ENCODE measurements at places on chromosomes 13 and 19. TPM values are rescaled to one million over a fixed set of nuclear protein-coding genes. Genes with fewer than 3 reads are reported as not detected.
A peak's percentile ranks its signal among the peaks of the same experiment; 100 is the strongest.

GRCh38 chr19:3851254-3852176 lies 17.3 kb downstream of the ZFR2 start:
- DNase-seq: no peak

GRCh38 chr13:45623516-45624090 lies 8.1 kb upstream of the ERICH6B start:
- DNase-seq: no peak

DNA sequence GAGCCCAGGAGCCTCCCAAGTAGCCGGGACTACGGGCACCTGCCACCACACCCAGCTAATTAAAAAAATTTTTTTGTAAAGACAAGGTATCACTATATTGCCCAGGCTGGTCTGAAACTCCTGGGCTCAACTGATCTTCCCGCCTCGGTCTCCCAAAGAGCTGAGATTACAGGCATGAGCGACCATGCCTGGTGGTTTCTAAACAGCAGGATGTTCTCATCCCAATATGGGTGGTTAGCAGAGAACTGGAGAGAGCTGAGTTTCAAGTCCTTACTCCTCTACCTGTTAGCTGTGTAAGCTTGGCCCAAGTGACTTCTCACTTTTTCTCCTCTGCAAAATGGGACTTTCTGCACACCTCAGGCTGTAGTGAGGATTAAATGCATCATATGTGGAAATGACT lies 8.0 kb downstream of the TMEM91 start:
- DNase-seq: no peak

DNA sequence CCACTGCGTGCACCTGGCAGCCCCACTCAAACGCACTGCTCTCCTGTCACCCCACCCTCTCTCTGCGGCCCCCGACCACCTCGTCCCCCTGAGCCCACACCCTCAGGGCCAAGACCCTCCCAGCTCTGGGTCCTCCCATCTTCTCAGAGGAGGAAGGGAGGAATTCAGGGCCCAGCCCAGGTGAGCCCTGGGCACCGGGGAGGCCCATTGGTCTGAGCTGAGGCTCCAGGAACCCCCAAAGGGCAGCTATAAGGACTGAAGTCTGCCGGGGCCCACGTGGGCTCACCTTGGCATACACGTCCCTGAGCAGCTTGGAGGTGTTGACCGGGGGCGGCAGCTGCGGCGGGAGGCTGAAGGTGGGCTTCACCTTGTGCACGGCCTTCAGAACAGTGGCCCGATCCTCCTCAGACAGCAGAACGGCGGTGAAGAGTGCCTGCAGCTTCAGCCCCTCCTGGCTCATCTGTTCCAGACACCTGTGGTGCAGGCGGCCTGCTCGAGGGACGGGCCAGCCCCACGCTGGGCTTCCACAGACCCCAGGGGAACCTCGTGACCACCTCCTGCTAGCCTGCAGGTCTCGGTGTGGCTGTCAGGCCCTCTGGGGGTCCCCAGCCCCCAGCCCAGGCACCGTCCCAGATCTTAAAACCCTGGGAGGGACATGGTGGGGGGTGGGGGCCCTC lies 8.8 kb downstream of the POLRMT start:
- no peak for DNase-seq

The WDR62 gene
- 0.82 TPM for total RNA-seq

The PLA2G4C gene
- 11.4 TPM for total RNA-seq

DNA sequence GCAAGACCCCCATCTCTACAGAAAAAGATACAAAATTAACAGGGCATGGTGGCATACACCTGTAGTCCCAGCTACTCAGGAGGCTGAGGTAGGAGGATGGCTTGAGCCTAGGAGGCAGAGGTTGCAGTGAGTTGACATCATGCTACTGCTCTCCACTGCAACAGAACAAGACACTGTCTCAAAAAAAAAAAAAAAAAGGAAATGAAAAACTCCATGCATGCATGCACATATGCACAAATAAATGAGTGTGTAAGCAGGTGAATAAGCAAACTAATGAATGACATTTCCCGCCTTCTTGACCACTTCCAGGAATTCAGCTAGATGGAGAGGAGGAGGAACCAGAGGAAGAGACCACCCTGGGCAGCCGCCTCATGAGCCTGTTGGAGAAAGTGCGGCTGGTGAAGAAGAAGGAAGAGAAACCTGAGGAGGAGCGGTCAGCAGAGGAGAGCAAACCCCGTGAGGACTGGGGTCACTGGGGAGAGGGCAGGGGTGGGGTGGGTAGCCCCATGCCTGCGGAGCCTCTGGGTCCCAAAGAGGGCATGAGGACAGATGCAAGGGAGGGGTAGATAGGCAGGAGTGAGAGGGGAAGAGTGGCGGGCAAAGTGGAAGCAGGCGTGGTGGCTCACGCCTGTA lies 58.8 kb downstream of the RYR1 start:
- no peak for DNase-seq

The NALCN gene
- total RNA-seq: 34.6 TPM

The ASPDH gene
- 0.82 TPM for total RNA-seq

The WDR88 gene
- total RNA-seq: not detected

GRCh38 chr13:59404331-59404730 lies 759.4 kb downstream of the DIAPH3 start:
- no peak for DNase-seq

The DPY19L3 gene
- 28.9 TPM for total RNA-seq

The GPR12 gene
- 39.5 TPM for total RNA-seq

GRCh38 chr13:54949735-54950134 lies 1921.1 kb downstream of the OLFM4 start:
- DNase-seq: no peak

GRCh38 chr13:95112883-95113282 lies 188.4 kb downstream of the ABCC4 start:
- no peak for DNase-seq

The ZNF460 gene
- 126 TPM for total RNA-seq

DNA sequence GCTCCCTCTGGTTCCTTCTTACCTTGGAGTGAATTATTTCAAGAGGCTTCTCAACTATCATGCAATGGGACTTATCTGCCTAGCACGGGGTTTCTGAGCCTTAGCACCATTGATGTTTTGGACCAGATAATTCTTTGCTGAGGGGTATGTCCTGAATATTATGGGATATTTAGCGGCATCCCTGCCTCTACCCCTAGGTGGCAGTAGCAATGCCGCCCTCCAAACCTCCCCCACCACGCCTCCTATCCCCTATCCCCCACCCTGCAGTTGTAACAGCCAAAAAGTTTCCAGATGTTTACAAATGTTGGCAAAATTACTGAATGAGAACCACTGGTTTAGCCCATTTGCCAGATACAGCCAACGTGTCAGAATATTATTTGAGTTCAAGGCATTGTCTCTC lies 125.5 kb downstream of the POSTN start:
- no peak for DNase-seq

The ARHGAP33 gene
- total RNA-seq: 52.6 TPM

The DACH1 gene
- total RNA-seq: 14.7 TPM

GRCh38 chr13:44125943-44126469 lies 246.3 kb downstream of the LACC1 start:
- DNase-seq: no peak

The KLHL26 gene
- 5.7 TPM for total RNA-seq

The PTH2 gene
- not detected for total RNA-seq

GRCh38 chr13:67880916-67881315 lies 650.8 kb upstream of the PCDH9 start:
- DNase-seq: no peak

GRCh38 chr13:58238972-58239773 lies 607.6 kb downstream of the PCDH17 start:
- DNase-seq: no peak

GRCh38 chr19:31312009-31312676 lies 37.1 kb downstream of the TSHZ3 start:
- no peak for DNase-seq

The CRB3 gene
- total RNA-seq: 0.41 TPM

DNA sequence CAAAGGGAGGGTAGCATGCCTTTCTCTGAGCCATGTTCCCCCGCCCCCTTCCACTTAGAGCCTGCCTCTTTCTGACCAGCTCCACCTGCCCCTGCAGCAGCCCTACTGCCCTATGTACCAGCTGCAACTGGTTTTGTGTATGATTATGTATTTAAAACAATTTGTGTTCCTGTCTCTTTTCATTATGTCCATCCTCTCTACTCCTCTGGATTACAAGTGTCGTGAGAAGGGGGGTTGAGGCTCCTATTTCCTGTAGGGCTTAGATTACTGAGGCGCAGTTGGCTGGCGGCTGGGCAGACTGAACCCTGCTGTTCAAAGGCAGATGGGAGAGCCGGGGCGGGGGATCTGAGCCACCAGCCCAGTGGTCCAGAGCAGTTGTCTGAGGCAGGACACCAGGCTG lies 213.3 kb downstream of the KCNRG start:
- no peak for DNase-seq

GRCh38 chr13:44435919-44436510 lies 62.4 kb downstream of the SERP2 start:
- DNase-seq: no peak

The ZNF726 gene
- total RNA-seq: 9.8 TPM

- DNase-seq: no peak
Observed at GRCh38 chr19:40133491-40133890, 42.7 kb upstream of the ZNF780A start.

DNA sequence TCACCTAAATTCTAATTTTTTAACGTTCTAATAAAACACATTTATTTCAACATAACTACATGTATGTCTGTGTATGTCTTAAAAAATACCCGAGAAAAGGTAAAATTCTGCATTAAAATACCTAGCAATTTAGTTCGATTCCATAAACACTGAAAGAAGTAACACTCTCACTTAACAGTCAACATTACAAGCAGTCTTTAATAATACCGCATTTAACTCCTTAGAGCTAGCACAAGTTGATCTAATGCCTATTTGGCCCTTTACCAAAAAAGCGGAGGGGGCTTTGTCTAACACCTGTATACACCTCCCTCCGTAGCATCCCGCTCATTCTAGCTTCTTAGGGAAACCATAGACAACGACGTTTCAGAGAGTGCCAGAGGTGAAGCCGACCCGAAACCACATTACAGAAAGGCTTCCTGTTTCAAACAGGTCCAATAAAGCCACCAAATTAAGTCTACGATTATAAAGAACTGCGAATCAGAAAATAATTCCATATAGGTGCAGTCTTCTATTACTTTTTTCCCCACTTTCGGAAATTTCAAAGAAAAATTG lies 1.2 kb downstream of the SPART start:
- peak; percentile 27 for DNase-seq

DNA sequence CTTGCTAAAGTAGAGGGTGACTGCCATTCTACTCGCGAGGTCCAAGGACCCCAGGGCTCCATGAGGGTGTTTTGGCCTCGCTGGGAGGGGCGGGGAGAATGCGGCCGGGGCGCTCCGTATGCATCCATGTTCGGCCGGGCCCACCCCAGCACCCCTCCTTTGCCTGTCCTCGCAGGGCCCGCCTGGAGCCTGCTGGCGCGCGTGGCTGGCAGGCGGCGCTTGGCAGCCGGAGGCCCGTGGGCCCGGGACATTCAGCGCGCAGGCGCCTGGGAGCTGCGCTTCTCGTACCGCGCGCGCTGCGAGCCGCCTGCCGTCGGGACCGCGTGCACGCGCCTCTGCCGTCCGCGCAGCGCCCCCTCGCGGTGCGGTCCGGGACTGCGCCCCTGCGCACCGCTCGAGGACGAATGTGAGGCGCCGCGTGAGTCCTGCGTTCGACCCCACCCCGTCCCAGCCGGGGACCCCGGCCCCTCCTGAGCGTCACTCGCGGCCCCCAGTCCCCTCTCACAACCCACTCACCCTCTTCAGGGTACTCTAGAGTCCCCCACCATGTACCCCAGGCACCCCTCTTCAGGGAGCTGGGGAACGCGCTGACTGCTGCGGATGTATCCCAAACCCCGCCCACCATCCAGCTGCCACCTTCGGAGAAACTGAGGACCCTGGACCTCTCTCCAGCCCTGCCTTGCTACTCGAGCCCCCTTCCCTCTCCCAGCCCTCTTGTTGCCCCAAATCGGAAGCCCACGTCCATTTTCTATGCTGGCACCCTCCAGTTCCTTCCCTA lies 4.1 kb downstream of the DLL3 start:
- DNase-seq: no peak

- DNase-seq: no peak
Observed at GRCh38 chr13:111139873-111140561, 24.9 kb downstream of the ARHGEF7 start.

The HIPK4 gene
- not detected for total RNA-seq

- no peak for DNase-seq
Observed at GRCh38 chr19:55537741-55538111, 793 bp upstream of the SBK2 start.

The KCNN1 gene
- 16.3 TPM for total RNA-seq

DNA sequence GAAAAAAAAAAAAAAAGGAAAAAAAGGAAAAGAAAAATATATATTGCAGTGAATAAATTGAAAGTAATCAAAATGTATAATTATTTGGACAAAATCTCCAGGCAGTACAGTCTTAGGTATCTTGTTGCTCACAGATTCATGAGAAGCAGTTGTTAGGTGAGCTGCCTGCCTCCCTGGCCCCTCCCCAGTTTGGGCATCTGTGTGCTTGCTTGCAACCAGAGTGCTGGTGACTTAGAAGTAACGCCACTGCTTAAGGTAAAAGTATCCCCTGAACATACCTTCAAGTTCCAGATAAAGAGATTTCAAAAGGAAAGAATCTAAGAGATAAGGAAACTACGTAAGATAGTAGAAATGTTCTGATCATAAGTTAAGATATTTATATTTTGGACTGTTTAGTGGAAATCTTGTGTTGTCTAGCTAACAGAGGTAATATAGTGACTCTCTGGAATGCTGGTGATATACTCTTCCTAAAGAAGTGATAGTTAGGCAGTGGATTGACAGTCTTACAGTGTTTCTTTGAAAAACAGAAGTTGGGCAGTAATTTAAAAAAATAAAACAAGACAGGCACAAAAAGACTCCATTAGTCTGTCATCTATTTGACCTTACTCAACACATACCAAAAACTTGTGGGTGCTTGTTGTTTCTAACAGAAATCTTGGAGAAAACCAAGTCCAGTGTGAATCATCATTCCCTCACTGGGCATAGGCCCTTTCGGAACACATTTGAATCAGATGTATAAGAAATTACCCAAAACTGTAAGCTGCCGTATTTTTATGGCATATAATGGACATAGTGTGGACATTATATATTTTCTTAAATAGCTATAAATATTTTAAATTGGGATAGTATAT lies 38.3 kb upstream of the KCTD4 start:
- no peak for DNase-seq

DNA sequence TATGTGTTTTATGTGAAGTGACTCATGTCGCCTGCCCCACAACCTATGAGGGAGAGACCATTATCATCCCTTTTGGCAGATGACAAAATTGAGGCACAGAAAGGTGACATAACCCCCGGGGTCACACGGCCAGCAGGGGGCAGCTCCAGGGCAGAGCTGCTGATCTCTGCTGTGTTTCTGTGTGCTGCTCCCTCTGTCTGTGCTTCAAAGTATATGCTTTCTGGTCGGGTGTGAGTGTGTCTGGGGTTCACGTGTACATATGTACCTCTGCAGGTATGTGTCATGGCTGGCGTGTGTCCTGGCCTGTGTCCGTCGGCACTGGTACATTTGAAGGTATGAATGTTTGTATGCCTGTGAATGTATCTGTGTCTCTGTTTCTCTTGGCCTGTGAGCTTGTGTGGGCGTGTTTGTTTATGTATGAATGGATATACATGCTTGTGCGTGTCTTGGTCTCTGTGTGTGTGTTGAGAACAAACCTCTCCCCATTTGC lies 7.1 kb downstream of the LIPE start:
- DNase-seq: peak; percentile 44

GRCh38 chr13:56659041-56659471 lies 481.7 kb upstream of the PRR20A start:
- no peak for DNase-seq

Data from frontal cortex (tissue), 4 donors.